ENCODE measurements at places on chromosomes 6 and 20.
A peak's percentile ranks its signal among the peaks of the same experiment; 100 is the strongest.

- no peaks in the 10 kb centered on the region for H3K27me3 ChIP-seq
- DNase-seq, result no peak
- H3K36me3 ChIP-seq, result no peaks in the 10 kb centered on the region
- H3K4me3 ChIP-seq, result no peak overlapping the region
Measured at GRCh38 chr6:148422085-148422484, 79.4 kb downstream of the SASH1 start.

- H3K27ac ChIP-seq, result no peak overlapping the region
- no peak for DNase-seq
Measured at GRCh38 chr6:91611190-91611589, 1024.3 kb upstream of the MAP3K7 start.

GRCh38 chr20:30484009-30484748, 773.3 kb upstream of the DEFB115 start:
- no peak for DNase-seq
- H3K27ac ChIP-seq, result no peak overlapping the region
- H3K27me3 ChIP-seq, result no peaks in the 10 kb centered on the region
- no peaks in the 10 kb centered on the region for H3K36me3 ChIP-seq
- H3K4me1 ChIP-seq, result no peaks in the 10 kb centered on the region
- H3K4me3 ChIP-seq, result no peak overlapping the region

GRCh38 chr6:44646355-44646754, 258.8 kb downstream of the CDC5L start:
- H3K27me3 ChIP-seq, result no peaks in the 10 kb centered on the region
- no peak overlapping the region for H3K27ac ChIP-seq
- no peaks in the 10 kb centered on the region for H3K4me1 ChIP-seq

GRCh38 chr6:106056060-106056745, 29.9 kb upstream of the PRDM1 start:
- H3K4me1 ChIP-seq, result no peaks in the 10 kb centered on the region
- H3K4me3 ChIP-seq, result no peak overlapping the region
- H3K36me3 ChIP-seq, result no peaks in the 10 kb centered on the region
- H3K27ac ChIP-seq, result no peak overlapping the region
- no peak for DNase-seq
- no peaks in the 10 kb centered on the region for H3K27me3 ChIP-seq

- no peak for DNase-seq
- no peak overlapping the region for H3K27ac ChIP-seq
- H3K4me3 ChIP-seq, result no peak overlapping the region
- H3K27me3 ChIP-seq, result no peaks in the 10 kb centered on the region
- H3K36me3 ChIP-seq, result peaks cover 26% of the 10 kb centered on the region
Measured at GRCh38 chr6:83114164-83114563, 46.7 kb downstream of the DOP1A start.

GRCh38 chr6:8958894-8959511, 523.7 kb upstream of the SLC35B3 start:
- no peak overlapping the region for H3K27ac ChIP-seq
- no peaks in the 10 kb centered on the region for H3K27me3 ChIP-seq
- H3K4me1 ChIP-seq, result no peaks in the 10 kb centered on the region
- H3K4me3 ChIP-seq, result no peak overlapping the region

- no peak overlapping the region for H3K4me3 ChIP-seq
- no peaks in the 10 kb centered on the region for H3K36me3 ChIP-seq
- no peak overlapping the region for H3K27ac ChIP-seq
- no peak for DNase-seq
- H3K27me3 ChIP-seq, result no peaks in the 10 kb centered on the region
- H3K4me1 ChIP-seq, result no peaks in the 10 kb centered on the region
Measured at GRCh38 chr6:123529843-123530242, 106.9 kb downstream of the TRDN start.

DNA sequence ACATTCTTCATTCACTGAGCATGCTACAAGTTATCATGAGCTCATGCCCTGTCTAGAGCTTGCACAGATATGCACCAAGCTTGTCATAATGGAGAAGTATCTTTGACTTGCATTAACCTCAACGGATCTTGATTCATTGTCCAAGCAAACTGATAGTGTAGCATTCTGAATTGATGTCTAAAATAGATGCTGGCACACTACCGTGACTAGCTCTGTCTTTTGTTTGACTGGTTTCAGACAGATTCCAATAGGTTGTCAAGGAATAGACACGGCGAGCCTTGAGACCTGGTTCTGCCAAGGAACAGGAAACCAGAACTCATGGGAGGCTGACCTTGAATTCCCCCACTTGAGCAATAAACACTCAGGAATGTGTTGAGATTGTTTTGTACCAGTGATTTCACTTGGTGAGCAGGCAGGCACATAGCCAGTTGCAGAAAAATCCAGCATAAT, 1153.1 kb upstream of the GJE1 start:
- peak overlapping the region; percentile 29 for H3K4me3 ChIP-seq
- peak; percentile 87 for DNase-seq
- no peaks in the 10 kb centered on the region for H3K27me3 ChIP-seq
- no peaks in the 10 kb centered on the region for H3K36me3 ChIP-seq
- peaks cover 24% of the 10 kb centered on the region for H3K4me1 ChIP-seq

DNA sequence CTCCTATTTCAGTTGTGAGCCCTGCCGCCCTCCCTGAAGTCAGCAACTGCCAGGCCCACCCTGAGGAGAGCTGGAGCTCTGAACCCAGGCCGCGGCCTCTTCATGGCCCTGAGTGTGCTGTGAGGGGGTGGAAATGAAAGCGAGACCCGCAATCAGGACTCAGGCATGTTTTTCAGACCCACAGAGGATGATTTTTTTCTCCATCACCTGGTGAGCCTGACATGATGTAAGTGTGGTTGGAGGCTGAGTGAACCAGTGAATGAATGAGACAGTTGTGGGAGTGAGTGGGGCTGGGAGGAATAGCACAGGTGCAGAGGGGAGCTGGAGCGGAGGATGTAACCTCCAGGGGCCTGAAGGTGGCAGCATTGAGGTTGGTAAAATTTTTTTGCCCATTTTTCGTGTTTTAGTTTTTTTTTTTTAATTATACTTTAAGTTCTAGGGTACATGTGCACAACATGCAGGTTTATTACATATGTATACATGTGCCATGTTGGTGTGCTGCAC, 18.3 kb downstream of the RAET1L start:
- H3K27me3 ChIP-seq, result peaks cover 11% of the 10 kb centered on the region
- no peak overlapping the region for H3K27ac ChIP-seq
- peaks cover 11% of the 10 kb centered on the region for H3K4me1 ChIP-seq
- peak; percentile 46 for DNase-seq

- no peak overlapping the region for H3K4me3 ChIP-seq
- H3K4me1 ChIP-seq, result peaks cover 3% of the 10 kb centered on the region
- no peaks in the 10 kb centered on the region for H3K27me3 ChIP-seq
- no peak for DNase-seq
- no peaks in the 10 kb centered on the region for H3K36me3 ChIP-seq
- H3K27ac ChIP-seq, result no peak overlapping the region
Measured at GRCh38 chr6:169175360-169175887, 78.2 kb downstream of the THBS2 start.

- H3K4me1 ChIP-seq, result no peaks in the 10 kb centered on the region
- H3K27me3 ChIP-seq, result no peaks in the 10 kb centered on the region
- DNase-seq, result no peak
Measured at GRCh38 chr20:60693496-60694133, 558.4 kb upstream of the CDH4 start.

DNA sequence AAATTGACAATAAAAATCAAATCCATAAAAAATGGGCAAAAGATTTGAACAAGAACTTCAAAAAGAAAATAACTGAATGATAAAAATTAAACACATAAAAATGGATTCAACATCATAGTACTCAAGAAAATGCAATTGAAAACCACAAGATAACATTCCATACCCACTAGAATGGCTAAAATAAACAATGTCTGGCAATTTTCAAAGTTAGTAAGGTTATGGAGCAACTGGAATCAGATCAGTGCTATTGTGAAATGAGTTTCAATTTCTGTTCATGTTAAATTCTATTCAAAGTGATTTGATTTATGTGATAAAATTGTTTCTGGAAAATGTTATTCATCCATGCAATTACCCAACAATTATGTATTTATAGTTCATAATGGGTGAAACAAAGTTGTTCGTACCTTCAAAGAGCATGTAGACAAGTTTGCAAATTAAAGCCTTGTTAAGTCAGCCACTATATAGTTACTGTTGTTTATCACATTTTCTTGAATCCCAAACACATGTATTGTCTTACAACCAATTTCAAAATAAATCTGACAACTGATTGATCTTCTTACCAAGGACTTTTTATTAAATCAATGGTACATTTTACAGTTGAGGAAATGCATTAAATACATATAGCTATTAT, 151.5 kb upstream of the CENPW start:
- no peaks in the 10 kb centered on the region for H3K4me1 ChIP-seq
- H3K27me3 ChIP-seq, result no peaks in the 10 kb centered on the region
- no peak overlapping the region for H3K4me3 ChIP-seq
- no peak overlapping the region for H3K27ac ChIP-seq
- no peaks in the 10 kb centered on the region for H3K36me3 ChIP-seq

- no peak overlapping the region for H3K4me3 ChIP-seq
- H3K27ac ChIP-seq, result no peak overlapping the region
- H3K4me1 ChIP-seq, result no peaks in the 10 kb centered on the region
Measured at GRCh38 chr20:37147250-37147649, 31.9 kb upstream of the RPN2 start.

GRCh38 chr6:166097914-166098522, 69.6 kb downstream of the TBXT start:
- no peaks in the 10 kb centered on the region for H3K27me3 ChIP-seq
- DNase-seq, result peak; percentile 71
- H3K36me3 ChIP-seq, result no peaks in the 10 kb centered on the region
- H3K4me1 ChIP-seq, result no peaks in the 10 kb centered on the region
- no peak overlapping the region for H3K4me3 ChIP-seq
- H3K27ac ChIP-seq, result no peak overlapping the region

GRCh38 chr6:163844357-163844756, 429.8 kb downstream of the QKI start:
- H3K36me3 ChIP-seq, result no peaks in the 10 kb centered on the region
- H3K4me3 ChIP-seq, result no peak overlapping the region
- DNase-seq, result no peak
- no peaks in the 10 kb centered on the region for H3K4me1 ChIP-seq
- H3K27ac ChIP-seq, result no peak overlapping the region
